ENCODE measurements at places on chromosomes 4 and X.

GRCh38 chr4:2135083-2135482, 76.0 kb downstream of the NAT8L start:
- DNase-seq = peak; percentile 36

DNA sequence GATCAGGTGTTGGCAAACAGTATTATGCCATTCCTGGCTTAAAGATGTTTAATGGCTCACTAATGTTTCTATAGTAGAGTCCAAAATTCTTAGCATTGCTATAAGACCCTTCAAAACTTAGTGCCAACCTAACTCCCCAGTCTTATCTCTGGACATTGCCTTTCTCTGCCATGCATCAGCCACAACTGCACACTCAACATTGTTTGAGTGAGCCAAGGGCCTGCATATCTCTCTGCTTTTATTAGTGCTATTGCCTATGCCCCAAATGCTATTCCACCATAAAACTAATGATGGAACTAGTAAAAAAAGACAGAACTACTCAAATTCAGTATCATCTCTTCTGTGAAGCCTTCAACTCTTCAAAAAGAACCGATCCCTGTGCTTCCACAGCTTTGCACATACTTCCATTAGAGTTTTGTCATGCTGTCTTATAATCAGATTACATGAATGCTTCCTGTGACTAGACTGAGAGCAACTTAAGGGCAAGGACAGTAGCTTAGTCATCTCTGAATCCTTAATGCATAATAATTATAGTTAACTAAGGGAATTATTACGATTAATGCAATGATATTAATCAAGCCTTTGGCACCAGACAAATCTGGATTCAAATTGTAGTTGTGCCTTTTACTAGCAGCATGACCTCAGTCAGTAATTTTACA, 53.7 kb downstream of the CHM start:
- DNase-seq = no peak

DNA sequence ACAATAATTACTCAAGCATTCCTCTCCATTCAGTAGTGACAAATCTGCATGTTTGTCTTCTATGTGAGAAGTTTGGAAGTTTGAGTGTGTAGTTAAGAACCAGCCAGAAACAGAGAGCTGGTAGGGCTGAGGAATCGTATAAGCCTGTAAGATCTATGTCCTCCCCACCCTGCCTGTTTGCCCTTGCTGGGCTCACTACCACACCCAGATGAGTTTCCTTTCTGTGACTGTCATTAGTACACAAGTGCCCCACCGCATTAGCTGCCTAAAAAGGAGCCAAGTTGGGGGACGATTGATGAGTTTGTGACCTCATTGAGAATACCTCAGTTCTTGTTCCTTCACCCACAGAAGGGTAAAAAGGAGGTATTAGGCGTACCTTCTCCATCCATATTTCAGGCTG, 28.3 kb downstream of the DOCK11 start:
- peak; percentile 57 for DNase-seq

GRCh38 chr4:25503779-25504178, 126.7 kb downstream of the ANAPC4 start:
- no peak for DNase-seq

GRCh38 chr4:100842856-100843255, 325.0 kb upstream of the EMCN start:
- no peak for DNase-seq

DNA sequence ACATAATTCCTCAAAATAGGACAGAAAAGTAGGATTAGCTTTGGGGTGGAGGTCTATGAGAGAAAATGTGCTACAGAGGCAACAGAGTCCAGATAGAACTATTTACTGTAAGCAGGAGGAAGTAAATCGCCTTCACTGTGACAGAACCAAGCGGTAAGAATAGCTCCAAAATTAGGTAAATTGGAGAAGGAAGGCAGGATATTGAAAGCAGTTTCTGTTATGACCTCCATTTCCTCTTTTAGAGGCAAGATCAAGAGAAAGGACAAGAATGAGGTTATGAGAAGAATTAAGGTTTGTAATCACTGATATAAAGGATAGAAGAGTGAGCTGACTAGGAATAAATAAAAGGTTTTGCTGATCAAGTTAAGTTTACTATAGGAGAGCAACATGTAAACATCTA, 44.1 kb upstream of the NEUROG2 start:
- no peak for DNase-seq

- DNase-seq = no peak
Measured at GRCh38 chrX:148020329-148020728, 39.2 kb downstream of the FMR1NB start.
